DMS79 (cell line): ENCODE measurements at places on chromosomes 3 and 15.

GRCh38 chr3:108414007-108414406, 96.4 kb downstream of the MYH15 start:
- no peak for DNase-seq

DNA sequence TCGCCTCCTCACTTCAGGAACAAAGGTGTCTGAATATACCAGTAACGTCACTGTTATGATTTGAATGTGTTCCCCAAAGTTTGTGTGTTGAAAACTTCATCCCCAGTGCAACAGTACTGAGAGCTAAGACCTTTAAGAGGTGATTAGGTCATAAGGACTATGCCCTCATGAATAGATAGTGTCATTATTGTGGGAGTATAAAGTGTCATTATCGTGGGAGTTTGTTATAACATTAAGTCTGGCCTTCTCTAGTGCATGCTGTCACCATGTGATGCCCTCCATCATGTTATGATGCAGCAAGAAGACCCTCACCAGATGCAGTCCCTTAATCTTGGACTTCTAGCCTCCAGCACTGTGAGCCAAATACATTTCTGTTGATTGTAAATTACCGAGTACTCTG, 53.7 kb upstream of the TLE3 start:
- no peak for DNase-seq

GRCh38 chr3:107404727-107405469, 27.7 kb downstream of the CCDC54 start:
- no peak for DNase-seq

DNA sequence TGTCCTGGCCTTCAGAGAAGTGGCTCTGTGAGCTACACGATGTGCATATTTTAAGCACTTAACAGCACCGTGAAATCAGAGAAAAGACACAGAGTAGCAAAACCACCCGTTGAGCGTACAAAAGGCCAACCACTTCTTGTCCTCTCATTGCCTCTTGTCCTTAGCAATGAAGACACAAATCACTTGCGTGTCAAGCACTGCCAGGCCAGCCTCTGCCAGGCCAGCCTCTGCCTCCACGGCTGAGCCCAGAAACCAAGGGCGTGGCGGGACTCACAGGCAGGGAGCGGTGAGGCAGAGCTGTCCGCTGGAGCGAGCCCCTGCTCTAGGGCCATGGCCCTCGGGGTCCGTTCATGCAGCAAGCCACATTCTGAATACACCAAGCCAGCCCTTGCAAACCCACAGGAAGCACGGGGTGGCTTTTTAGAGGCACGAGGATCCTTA, 4.0 kb downstream of the MUC4 start:
- peak; percentile 86 for DNase-seq

GRCh38 chr3:113200351-113200750, 11.0 kb upstream of the BOC start:
- no peak for DNase-seq

DNA sequence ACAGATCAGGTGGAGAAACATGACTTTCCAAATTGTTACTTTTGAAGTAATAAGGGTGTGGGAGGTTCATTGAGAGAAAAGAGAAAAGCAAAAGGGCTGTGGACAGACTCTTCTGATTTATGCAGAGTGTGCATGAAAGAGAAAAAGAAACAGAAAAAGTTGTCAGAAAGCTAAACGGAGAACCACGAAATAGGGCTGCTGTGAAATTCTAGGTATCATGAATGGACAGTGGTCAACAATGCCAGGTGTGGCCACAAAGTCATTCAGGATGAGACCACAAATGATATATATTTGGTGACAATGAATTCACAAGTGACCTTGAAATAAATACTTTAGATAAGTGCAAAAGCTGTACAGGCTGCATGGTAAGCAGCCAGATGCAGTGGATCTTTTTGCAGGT, 170.1 kb downstream of the IL5RA start:
- DNase-seq: no peak

DNA sequence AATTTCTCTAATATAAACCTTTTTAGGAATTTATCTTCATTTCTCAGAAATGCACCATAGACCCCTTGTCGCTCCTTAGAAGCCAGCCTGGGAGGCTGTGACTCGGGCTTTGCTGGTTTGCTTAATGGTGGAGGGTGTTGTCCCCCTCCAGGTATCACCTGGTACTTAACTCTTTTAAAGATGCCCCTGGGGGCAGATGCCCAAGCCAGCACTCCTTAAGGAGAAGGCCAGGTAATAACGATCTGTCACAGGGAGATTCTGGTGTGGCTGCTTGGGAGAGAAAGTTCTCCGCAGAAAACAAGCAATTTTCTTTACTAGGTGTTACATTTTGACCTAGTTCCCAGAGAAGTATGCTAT, 22.3 kb downstream of the EHD4 start:
- DNase-seq: no peak

- no peak for DNase-seq
Observed at GRCh38 chr3:89699771-89700170, 592.4 kb downstream of the EPHA3 start.

- DNase-seq: no peak
Observed at GRCh38 chr3:114597871-114598270, 304.0 kb downstream of the TIGIT start.
